Esophagus squamous epithelium (tissue), 5 donors: ENCODE measurements at places on chromosomes 11 and 22.

- DNase-seq = no peak
These were observed 3.5 kb upstream of the MRPL48 start for GRCh38 chr11:73784080-73784634.

GRCh38 chr11:75403037-75403436 lies 3.7 kb downstream of the RPS3 start:
- DNase-seq = no peak

GRCh38 chr11:109972939-109973338 lies 120.3 kb upstream of the ZC3H12C start:
- no peak for DNase-seq

- no peak for DNase-seq
These were observed 6.3 kb upstream of the OR56A4 start for GRCh38 chr11:6013042-6013441.

DNA sequence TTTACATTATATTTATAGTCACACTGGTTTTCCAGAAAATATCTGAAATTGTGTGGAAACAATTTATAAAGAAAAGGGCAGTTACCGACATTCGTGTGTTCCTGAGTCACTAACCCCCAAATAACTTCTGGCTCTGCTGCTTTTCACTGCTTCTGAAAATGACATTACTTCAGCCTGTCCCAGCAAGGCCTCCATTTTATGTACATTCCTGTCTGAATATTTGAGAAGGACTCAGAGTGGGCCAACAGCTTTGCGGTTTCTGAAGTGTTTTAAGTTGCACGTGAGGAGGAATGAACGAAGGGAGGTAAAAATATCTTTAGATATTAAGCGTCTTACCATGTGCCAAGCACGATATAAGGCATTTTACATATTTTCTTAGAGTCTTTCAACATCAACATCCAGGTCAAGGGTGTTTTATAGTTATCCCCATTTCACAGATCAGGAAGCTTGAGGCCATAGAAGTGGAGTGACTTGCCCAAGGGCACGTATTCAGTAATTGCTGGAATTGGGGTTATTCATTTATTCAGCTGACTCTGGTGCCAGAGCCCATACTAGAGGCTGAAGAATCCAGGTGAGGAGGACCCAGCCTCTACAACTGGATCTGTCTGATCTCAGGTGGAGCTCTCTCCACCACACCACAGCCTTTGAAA lies 30.8 kb upstream of the WNT11 start:
- DNase-seq = no peak

DNA sequence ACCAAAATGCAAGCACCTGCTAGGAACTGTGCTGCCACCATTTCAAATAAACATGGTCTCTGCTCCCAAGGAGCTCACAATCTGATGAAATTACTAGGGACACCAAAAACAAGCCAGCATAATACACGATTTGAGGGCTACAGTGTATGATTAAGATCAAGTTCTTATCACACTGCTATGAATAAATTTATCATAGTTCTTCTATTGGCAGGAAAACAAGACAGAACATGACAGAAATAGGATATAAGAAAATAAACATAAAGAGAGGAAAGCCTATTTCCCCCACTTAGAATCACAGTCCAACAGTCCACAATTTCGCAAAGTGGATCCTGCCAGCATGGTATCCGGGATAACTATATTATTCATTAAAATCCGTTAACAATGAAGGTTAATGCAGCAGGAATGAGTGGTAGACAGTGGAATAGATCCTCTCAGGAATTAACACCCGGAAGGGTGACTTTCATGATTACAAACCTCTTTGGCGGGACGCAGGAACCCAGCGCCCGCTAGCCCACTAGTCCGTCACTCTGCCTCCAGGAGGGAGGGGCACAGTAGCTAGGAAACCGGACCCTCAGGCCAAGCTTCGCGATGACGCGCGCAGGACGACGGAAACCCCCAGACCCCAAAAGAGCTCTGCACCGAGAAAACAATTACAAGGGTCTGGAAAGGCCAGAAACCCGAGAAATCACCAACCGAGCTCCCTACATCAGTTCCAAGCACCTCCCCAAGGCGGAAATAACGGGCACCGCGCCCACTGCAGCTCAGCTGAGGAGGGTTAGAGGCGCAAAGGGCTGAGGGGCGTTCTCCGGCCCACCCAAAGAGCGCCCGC lies 607 bp downstream of the CCDC82 start:
- DNase-seq = no peak

DNA sequence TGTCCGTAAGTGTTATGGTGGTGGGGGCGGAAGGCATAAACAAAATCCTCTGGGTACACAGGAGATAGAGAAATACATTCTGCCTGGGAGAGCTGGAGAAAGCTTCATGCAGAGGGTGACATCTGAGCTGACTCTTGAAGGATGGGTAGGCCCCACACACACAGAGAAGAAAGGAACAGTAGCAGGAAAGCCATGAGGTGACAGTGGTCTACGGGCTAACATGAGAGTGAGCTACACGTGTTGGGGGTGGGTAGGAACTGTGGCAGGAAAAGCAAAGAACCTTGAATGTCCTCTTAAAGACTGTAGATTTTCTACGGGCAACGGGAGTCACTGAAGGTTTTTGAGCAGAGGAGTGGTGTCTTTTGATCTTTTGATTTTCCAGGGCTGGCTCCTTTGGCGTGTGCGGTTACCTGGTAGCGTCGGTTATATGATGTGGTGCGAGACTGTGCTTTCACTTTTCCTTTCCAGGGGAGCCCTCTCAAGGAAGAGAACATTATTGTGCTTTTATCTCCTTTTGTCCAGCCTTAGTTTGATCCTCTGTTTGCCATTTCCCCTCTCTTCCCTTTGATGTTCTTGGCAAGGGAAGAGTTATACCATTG lies 39.7 kb downstream of the ADAMTS8 start:
- DNase-seq = no peak

- no peak for DNase-seq
These were observed 34.5 kb upstream of the ETS1 start for GRCh38 chr11:128621601-128622501.

DNA sequence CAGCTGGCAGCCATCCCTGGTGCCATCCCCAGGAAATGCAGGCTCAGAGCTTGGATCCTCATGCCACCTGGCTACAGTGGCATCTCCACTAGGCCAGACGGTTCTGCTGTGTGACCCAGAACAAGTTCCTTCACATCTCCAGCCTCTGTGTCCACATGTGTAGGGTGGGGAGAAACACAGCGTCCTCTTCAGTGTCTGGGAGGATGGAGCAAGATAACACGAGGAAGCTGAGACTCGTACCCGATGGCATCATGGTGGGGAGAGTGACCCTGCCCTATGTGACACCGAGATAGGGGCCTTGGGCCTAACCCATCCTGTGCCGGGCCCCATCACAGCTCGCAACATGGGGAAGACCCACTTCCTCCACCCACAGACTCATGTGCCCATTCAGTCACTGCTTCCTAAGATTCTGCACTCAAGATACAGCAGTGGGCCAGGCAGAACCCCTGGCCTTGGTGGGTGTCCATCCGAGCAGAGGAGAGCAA lies 78.5 kb downstream of the MORC2 start:
- no peak for DNase-seq

DNA sequence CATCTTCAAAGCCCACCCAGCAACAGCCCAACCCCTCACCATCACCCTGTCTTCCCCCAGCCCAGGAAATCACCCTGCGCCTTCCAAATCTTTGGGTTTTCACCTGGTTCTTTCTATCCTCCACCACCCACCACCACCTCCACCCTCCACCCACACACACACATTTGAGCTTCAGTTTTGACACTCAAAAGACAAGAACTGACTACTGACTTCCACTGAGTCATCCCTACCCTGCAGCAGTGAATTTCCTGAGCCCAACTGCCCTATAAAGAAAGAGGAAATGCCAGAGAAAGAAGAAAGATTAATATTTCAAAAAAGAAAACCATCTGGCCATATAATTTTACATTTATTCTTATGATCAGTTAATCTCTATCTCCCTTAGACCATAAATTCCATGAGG lies 137.5 kb downstream of the CHST1 start:
- no peak for DNase-seq

DNA sequence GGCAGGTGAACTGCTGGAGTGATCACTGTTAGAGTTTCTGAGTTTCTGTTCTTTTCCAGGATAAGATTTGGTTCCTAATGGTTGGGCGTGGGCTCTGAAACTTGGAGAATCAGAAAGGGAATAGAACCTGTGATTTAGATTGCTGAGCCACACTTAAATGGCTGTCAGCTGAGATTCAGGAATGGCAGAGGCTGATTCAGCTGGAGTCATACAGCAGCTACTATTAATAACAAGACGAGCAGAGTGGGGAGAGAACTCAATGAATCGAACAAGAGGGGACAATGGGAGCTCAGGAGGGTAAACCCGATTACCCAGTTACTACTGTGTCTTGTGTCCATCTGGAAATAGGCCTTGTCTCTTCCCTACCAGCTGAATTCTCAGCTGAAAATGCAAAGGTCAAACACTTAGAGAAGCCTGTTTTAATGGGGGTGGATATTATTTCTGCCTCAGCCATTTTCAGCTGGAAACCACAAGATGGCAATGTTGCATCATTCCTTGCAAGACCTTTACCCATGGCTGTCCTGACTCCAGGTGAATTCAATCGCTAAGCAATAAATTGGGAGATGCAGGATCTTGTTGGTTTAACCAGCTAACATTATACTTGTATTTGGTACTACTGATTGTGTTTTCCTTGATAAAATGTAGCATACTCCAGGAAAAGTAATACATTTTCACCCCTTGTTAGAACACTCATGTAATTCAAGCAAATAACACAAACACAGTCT lies 104.5 kb upstream of the RAG2 start:
- DNase-seq = no peak

GRCh38 chr11:87438416-87438815 lies 400.7 kb downstream of the TMEM135 start:
- DNase-seq = no peak

- DNase-seq = no peak
These were observed 19.1 kb upstream of the SLC22A25 start for GRCh38 chr11:63262547-63262946.

- no peak for DNase-seq
These were observed 36.7 kb upstream of the PLET1 start for GRCh38 chr11:112297248-112297866.

- DNase-seq = no peak
These were observed 6.2 kb downstream of the CHST1 start for GRCh38 chr11:45659031-45659817.

GRCh38 chr11:132540581-132540980 lies 991.7 kb downstream of the OPCML start:
- DNase-seq = no peak

GRCh38 chr11:129034001-129034400 lies 91.3 kb upstream of the TP53AIP1 start:
- DNase-seq = no peak
